ENCODE measurements at places on chromosomes 6 and 20. TPM values are rescaled to one million over a fixed set of nuclear protein-coding genes. Genes with fewer than 3 reads are reported as not detected.

DNA sequence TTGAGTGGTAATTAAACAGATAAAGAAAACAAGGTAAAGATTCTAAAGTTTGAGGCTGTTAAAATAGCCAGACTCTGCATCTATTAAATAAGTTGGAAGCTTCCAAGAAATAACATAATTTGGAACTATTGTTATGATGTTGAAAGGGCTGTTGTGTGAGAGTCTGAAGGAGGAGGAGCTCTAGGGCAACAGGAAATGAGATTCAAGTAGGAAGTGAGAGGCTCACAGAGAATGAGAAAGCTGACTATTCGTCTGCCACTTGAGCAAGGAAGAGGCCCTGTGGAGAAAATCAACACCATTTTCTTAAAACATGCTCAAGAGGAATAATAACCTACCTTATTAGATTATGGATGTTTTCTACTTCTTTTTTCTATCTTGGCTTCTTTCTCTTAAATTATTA is 185.2 kb downstream of the SLC24A3 start:
- H3K4me3 ChIP-seq = no peak overlapping the region
- H3K4me1 ChIP-seq = peaks cover 5% of the 10 kb centered on the region
- no peak for DNase-seq
- H3K27me3 ChIP-seq = no peaks in the 10 kb centered on the region
- peaks cover 12% of the 10 kb centered on the region for H3K36me3 ChIP-seq

Gene CCDC170
- total RNA-seq = not detected

DNA sequence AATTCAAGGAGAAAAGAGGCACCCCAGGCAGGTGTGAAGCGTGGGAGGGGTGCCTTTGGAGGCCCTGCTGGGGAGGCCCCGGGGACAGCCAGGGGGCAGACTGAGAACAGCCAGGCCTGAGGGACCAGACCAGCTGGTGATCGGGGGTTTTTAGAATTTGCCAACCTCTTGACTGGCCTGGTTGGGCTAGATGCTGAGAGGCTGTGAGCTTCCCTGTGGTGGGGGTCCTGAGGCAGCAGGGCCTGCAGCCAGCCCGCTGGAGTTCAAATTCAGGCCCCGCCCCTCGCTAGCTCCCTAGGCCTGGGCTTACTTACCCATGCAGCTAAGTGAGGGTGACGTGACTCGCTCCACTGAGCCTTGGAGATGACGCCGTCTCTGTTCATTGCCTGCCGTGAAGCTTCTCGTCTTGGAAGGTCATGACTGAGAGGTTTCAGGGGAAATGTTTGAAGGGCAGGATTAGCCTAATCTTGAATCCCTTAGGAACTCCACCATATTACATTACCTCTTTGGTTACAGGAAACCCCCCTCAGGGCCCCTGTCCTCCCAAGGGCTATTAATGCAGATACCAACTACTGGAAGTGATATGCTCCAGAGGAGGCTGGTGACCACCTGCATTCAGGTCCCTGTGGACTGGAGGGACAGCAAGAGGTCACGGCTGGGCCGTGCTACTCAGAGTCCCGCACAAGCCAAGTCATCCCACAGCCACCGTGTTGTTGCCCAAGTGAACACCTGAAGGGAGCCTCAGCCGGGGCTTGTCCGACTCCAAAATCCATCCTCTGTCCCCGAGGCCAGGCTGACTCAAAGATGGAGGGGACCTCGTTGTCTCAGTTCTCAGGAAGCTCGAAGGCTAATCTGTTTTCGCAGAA is 73.9 kb upstream of the DUSP22 start:
- DNase-seq = no peak
- peaks cover 2% of the 10 kb centered on the region for H3K27me3 ChIP-seq
- H3K27ac ChIP-seq = no peak overlapping the region
- H3K4me1 ChIP-seq = peaks cover 35% of the 10 kb centered on the region
- H3K4me3 ChIP-seq = no peak overlapping the region

Gene ULBP2
- total RNA-seq = 0.53 TPM

Gene ELOVL2
- total RNA-seq = not detected

Gene TPD52L2
- 37.9 TPM for total RNA-seq

Gene GPSM3
- 251 TPM for total RNA-seq

Gene SLC12A5
- 1.9 TPM for total RNA-seq

DNA sequence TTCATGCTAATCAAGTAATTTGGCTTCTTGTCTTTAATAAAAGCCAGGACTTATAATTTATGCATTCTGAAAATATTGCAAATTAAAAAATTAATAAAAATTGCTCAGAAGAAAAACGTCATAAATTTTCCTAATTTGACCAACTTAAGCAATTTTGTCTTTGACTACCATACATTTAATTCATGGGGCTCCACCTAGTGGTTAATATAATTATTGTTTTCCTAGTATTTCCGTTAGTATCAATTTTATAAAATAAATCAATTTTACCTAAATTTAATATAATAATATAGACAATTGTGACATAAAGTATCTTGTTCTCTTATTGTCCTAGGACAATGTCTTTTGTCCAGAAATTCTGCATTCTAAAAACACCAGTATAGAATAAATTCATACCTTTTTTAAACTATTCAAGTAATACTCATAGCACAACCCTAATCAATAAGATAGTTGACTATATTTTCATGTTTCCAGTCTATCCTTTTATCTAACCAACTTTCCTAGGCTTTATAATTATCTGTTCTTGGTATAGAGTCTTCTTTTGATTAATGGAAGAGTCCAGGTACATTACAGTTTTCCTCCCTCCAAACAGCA is 319.9 kb downstream of the TRDN start:
- no peaks in the 10 kb centered on the region for H3K36me3 ChIP-seq
- H3K27ac ChIP-seq = no peak overlapping the region
- H3K4me3 ChIP-seq = no peak overlapping the region
- H3K27me3 ChIP-seq = no peaks in the 10 kb centered on the region
- no peaks in the 10 kb centered on the region for H3K4me1 ChIP-seq
- no peak for DNase-seq

Gene SLC26A8
- total RNA-seq = not detected

DNA sequence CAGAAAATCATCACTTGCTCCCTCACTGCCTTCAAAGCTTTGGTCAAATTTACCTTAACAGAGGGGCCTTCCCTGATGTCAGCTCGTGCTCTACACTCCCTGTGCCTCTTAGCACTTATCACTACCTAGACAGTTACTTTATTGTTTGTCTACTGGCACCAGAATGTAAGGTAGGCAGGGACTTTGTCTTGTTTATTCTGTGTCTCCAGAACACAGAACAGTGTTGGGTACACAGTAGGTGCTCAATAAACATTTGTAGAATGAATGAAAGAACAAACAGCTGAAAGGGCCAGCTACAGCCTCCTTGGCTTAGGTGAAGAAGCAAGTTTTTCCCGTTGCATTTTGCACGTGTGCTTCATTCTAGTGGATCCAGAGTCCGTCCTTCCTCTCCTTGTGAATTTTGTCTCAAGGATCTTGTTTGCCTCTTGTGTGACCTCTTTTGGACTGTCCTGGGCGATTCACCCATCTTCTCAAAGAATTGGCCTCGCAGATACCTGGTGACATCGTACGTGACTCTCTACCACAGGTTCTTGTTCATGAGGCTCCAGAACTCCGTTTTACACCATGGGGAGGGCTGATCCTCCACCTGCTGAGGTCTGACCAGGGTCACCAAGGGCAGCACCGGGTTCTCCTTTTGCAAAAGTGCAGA is 84.2 kb upstream of the ARMC2 start:
- H3K4me1 ChIP-seq = peaks cover 15% of the 10 kb centered on the region
- no peak overlapping the region for H3K27ac ChIP-seq
- no peaks in the 10 kb centered on the region for H3K36me3 ChIP-seq
- no peak overlapping the region for H3K4me3 ChIP-seq

DNA sequence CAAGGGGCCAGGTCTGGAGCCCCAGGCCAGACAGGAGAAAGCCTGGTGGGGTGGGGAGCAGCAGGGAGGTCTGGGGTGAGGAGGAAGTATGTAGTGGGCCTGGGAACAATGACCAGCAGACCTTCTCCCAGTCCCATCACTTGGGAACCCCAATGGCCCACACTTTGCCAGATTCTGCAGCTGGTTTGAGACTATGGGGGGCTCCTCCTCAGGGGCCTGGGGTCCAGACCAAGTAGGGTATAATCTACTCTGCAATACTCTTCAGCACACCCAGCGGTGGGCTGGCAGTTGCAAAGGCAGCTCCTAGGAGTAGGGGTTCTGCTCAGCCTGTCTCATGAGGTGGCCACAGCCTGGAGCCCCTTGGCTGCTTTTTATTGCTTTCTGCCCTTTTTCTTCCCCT is 52.8 kb downstream of the NPEPL1 start:
- H3K27me3 ChIP-seq = peaks cover 38% of the 10 kb centered on the region
- no peak overlapping the region for H3K4me3 ChIP-seq
- DNase-seq = no peak
- no peaks in the 10 kb centered on the region for H3K4me1 ChIP-seq

Gene GPX5
- not detected for total RNA-seq

GRCh38 chr6:21134356-21134755 is 459.2 kb upstream of the SOX4 start:
- no peak overlapping the region for H3K4me3 ChIP-seq
- H3K27ac ChIP-seq = no peak overlapping the region
- no peaks in the 10 kb centered on the region for H3K36me3 ChIP-seq
- H3K4me1 ChIP-seq = no peaks in the 10 kb centered on the region

DNA sequence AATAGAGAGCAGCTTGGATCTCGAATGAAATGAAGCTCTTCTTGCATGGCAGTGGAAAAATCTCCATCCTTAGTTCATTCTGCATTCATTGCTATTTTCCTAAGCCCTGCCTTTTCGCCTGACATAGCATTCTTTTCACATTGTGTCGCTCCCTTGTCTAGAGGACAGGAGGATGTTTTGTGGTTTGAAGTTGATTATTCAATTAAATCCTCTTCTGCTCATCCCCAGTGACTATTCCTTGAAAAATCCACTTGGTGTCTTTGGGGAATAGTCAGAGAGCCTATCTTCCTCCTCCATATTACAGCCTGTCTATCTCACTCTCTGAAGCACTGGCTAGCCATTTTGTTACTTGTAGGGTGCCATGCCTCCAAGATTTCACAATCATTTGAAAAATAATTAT is 161.2 kb downstream of the KLHL32 start:
- H3K4me3 ChIP-seq = no peak overlapping the region
- DNase-seq = no peak
- no peak overlapping the region for H3K27ac ChIP-seq
- H3K36me3 ChIP-seq = peaks cover 3% of the 10 kb centered on the region
- no peaks in the 10 kb centered on the region for H3K27me3 ChIP-seq

- H3K4me3 ChIP-seq = no peak overlapping the region
- peaks cover 4% of the 10 kb centered on the region for H3K4me1 ChIP-seq
- H3K27ac ChIP-seq = no peak overlapping the region
- H3K36me3 ChIP-seq = no peaks in the 10 kb centered on the region
- DNase-seq = no peak
These were observed 2.3 kb upstream of the TLDC2 start for GRCh38 chr20:36873498-36874189.

DNA sequence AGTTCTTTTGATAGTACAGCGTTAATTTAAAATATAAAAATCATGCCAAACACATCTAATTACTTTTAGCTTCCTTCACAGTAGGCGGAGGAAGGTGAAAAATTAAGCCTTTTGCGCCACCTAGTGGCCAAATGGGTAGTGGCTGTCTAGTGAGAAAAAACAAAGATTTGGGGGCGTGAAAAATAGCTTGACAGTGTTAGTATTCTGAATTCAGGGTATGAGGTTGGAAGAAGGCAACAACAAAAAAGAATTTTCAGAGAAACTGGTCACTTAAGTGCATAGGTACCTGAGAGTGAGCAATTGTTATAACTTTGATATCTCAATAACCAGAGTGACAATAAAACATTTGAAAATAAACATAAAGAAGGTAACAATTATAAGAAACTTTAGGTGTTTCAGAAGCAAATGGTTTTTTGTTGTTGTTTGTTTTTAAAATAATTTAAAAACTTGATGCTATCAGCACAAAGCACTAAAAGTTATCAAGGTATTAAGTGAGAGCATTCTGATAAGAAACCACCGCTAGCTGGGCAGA is 14.3 kb downstream of the PSMB9 start:
- peaks cover 32% of the 10 kb centered on the region for H3K4me1 ChIP-seq
- no peak overlapping the region for H3K4me3 ChIP-seq
- DNase-seq = peak; percentile 81
- H3K36me3 ChIP-seq = peaks cover 15% of the 10 kb centered on the region
- peaks cover 4% of the 10 kb centered on the region for H3K27me3 ChIP-seq

- peaks cover 68% of the 10 kb centered on the region for H3K27me3 ChIP-seq
- no peaks in the 10 kb centered on the region for H3K36me3 ChIP-seq
- H3K27ac ChIP-seq = no peak overlapping the region
These were observed 912 bp downstream of the EYA4 start for GRCh38 chr6:133241901-133242636.

Gene ARG1
- not detected for total RNA-seq

Gene MTO1
- total RNA-seq = 70.4 TPM

Gene ID4
- not detected for total RNA-seq

Gene C6orf52
- 3.0 TPM for total RNA-seq

GRCh38 chr20:51705400-51705799 is 62.8 kb downstream of the ATP9A start:
- no peaks in the 10 kb centered on the region for H3K36me3 ChIP-seq
- H3K27me3 ChIP-seq = peaks cover 12% of the 10 kb centered on the region
- H3K4me3 ChIP-seq = no peak overlapping the region
- H3K27ac ChIP-seq = no peak overlapping the region
- no peak for DNase-seq

Gene NKAIN2
- not detected for total RNA-seq

GRCh38 chr20:55266361-55266760 is 739.0 kb downstream of the CBLN4 start:
- no peak overlapping the region for H3K27ac ChIP-seq
- H3K4me3 ChIP-seq = no peak overlapping the region
- no peaks in the 10 kb centered on the region for H3K36me3 ChIP-seq
- H3K4me1 ChIP-seq = no peaks in the 10 kb centered on the region
- DNase-seq = no peak
- no peaks in the 10 kb centered on the region for H3K27me3 ChIP-seq

Gene CLPSL2
- total RNA-seq = not detected

GRCh38 chr6:46781478-46782378 is 11.5 kb upstream of the MEP1A start:
- no peak overlapping the region for H3K4me3 ChIP-seq
- H3K27me3 ChIP-seq = peaks cover 5% of the 10 kb centered on the region
- no peaks in the 10 kb centered on the region for H3K36me3 ChIP-seq
- DNase-seq = no peak
- no peak overlapping the region for H3K27ac ChIP-seq

Gene REPS1
- 50.5 TPM for total RNA-seq

DNA sequence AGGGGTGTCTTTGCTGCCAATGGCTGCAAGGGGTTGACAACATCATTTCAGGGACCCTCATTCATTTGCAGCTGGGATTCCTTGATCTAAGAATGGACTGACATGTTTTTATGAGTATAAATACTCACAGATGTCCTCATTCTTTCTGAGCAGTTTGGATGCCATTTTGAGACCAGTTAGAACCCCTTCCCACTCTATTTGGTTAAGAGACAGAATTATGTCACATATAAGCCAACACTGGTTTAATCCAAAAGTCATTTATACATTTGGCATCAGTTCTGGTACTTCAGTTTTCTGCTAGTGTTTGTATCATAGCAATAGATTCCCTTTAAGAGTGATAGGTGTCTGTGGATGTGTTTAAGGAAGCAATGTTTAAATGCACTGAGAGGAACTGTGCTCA is 248.8 kb downstream of the SAMD5 start:
- no peak overlapping the region for H3K4me3 ChIP-seq
- no peaks in the 10 kb centered on the region for H3K27me3 ChIP-seq
- H3K4me1 ChIP-seq = no peaks in the 10 kb centered on the region
- no peak overlapping the region for H3K27ac ChIP-seq

All from activated naive CD8-positive, alpha-beta T cell treated with anti-CD3 and anti-CD28 coated beads, Interleukin-2, amount 10 ng/mL, durations not matched to agents 7 days and 5 days (primary cell).